Stimulated activated CD8-positive, alpha-beta memory T cell treated with anti-CD3 and anti-CD28 coated beads, Interleukin-4, amount 100 ng/mL, for 1 hour (primary cell): ENCODE measurements at places on chromosomes 13 and 19.

DNA sequence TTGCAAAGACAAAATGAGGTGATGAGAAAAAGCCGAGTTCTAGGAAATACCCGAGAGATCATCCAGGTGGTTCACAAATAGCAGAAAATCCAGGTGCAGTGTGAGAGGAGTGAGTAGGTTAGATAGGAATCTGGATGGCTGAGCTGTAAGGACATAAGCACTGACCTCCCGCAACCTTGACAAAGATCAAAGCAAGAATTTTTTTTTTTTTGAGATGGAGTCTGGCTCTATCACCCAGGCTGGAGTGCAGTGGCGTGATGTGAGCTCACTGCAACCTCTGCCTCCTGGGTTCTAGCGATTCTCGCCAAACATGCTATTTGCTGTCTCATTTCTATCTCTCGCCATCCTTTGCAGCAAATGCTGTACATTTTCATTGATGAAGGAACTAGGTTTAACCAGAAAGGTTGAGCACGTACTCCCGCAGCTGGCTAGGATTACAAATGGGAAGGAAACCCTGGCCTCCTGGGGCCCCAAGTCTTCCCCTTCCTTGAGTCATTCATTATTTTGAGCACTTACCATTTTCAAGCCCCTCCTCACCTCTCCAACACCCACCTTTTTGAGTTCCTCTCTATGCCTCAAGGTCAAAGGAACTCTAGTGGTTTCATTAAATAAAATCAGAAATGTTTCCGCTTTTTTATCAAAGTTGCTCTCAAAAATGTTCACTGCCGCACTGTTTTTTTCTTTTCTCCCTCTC lies 38.8 kb downstream of the NLRP12 start:
- no peak for DNase-seq

GRCh38 chr19:45789035-45789786 lies 3.4 kb downstream of the DMWD start:
- DNase-seq: no peak

DNA sequence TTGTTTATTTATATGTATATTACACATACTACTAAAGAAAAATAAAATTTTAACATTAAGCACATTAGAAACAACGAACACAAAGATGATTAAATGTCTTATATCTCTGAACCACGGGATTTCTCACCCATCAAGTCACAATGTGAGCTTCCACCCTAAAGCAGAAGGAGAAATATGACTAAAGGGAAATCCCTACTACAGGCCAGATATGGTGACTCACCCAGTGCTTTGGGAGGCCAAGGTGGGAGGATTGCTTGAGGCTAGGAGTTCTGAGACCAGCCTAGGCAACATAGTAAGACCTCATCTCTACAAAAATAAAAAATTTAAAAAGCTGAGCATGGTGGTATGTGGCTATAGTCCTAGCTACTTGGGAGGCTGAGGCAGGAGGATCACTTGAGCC lies 24.6 kb downstream of the DCT start:
- no peak for DNase-seq

DNA sequence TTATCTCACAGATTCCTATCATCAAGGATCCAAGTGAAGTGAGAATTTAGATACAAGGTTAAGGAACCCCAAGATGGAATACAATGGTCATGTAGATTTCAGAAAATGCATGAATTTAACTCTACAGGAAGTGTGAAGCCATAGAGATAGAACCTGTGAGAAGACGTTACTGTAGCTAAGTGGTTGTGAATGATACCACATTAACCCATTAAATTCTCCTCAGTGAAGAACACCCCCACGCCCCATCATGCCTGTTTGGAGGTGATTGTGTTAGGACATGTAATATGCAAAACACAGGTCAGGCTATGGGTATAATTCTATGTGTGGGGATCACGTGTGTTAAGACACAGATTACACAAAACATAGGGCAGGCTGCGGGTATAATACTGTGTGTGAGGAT lies 1166.7 kb downstream of the EFNB2 start:
- DNase-seq: no peak

GRCh38 chr13:29923554-29924481 lies 73.4 kb upstream of the UBL3 start:
- DNase-seq: no peak

DNA sequence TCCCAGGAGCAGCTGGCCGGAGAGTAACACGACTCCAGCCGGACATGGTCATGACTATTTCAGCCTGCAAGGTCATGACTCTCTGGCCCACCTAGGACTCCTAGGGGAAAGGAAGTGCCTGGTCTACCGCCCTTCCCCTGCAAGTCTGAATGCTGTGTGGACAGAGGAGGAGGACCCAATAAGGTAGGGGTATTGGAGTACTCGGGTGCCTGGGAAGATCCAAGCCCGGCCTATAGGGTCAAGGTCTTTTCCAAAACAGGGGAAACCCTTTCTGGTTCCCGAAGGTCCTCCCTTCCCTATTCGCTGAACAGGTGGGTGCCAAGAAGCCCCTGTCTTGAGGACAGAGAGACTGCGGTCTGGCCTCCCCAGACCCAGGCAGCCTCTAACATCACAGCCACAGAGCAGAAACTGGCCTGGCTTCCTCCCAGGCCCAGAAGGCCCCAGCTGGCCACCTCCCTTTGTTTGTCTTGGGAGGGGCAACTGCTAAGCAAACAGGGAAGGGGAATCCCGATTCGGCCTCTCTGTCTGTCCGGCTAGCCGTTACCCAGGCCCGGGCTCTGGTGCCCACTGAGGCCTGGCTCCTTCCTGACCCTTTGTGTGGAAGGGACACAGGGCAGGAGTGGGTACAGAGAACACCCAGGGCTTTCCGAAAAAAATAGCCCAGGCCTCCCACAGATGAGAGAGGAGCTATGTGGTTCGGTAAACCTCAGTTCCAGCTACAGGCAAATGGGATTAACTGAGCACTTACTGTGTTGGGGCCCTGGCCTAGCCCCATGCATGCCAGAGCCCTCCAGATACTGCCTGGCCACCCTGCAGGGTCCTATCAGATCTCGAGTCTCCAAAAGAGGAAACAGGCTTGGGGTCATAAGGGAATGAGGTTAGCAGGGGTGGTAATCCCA lies 5.2 kb upstream of the GRAMD1A start:
- DNase-seq: no peak

GRCh38 chr19:56864443-56865125 lies 24.1 kb upstream of the PEG3 start:
- DNase-seq: no peak

GRCh38 chr19:11382898-11383705 lies 1.0 kb downstream of the EPOR start:
- no peak for DNase-seq

DNA sequence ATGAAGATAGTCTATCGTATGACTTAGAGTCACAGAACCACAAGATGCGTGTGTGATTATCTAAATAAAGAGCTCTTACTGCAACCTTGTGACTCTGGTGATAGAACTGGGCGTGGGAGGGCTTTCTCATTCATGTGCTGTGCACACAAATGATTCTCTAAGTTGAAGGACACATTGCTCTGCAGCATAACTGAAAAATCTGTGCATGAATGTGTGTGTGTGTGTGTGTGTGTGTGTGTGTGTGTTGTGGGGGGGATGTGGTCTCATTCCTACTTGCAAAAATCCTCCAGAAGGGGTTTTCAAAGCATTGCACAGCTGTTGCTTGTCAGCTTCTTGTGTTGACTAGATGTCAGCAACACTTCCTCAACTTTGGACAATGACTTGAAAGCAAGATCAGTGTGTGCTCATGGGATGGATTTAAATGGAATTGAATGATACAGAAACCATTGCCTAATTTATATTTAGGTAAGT lies 22.4 kb downstream of the LRCH1 start:
- DNase-seq: no peak

DNA sequence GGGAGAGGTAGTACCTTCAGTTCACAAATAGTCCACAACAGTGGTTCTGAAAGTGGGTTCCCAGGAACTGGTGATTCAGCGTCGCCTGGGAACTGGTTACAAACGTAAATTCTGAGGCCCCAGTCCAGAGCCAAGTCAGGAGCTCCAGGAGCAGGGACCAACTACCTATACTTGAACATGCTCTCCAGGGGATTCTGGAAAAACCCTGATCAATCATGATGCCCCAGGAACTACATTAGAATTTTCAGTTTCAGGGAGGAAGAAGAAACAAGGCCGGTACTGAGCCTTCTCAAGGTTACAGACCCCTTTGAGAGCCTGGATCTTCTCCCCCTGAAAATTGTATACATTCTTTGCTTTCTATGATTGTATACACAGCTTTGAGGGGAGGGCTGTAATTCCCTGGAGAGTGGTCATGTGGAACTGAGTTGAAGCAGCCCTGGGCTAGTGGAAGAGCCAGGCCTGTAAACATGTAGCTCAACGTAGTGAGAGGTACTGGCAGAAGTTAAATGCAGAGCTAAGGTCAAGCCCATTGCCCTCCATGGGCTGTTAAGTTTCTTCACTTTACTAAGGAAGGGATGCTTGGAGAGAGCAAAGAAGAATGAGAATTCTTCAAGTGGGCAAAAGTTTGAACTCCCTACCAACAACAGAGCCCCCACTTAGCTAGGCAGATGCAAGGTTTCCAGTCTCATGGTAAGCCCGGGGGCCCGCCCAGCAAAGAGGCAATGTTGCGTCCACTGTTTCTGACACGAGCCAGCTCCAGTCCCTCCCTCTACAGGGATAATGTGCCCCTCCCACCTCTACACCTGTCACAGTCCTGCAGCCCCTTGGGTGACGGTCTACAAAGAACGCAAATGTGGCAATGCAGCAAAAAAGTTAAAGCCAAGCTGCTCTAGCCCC lies 17.0 kb downstream of the DOCK9 start:
- DNase-seq: no peak
